Activated T-helper 1 cell treated with anti-CD3 and anti-CD28 coated beads, Interleukin-12 subunit alpha, Interleukin-12 subunit beta, Interleukin-2, Interleukin-4 antibody, amounts not matched to agents 30 ng/mL and 10 ng/mL and 1 ng/mL, durations not matched to agents 14 hours and 24 hours and 36 hours (primary cell): ENCODE measurements at places on chromosomes 5 and 9. TPM values are rescaled to one million over a fixed set of nuclear protein-coding genes. Genes with fewer than 3 reads are reported as not detected.

DNA sequence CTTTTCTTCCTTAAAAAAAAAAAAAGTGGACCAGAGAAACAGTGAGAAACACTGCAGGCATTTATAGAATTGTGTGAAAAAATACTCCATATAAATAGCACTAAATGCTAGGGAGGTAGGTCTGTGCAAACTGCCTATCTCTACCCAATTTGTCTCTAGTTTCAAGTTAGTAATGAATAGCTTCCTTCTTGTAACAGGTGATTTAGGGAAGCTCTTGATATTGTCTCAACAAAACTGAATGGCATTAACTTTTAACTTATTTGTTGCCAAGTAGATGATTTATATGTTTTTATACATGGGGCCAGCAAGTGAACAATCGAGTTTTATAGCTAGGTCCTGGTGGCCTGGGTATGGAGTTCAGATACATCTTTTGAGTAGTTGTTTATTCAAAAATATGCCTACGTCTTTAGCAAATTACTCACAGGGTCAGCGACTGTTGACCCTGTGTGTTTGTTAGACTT, 283.6 kb downstream of the NR3C1 start:
- peak overlapping the region; percentile 54 for H3K27ac ChIP-seq
- no peak for DNase-seq
- H3K36me3 ChIP-seq, result peaks cover 17% of the 10 kb centered on the region
- peaks cover 60% of the 10 kb centered on the region for H3K4me1 ChIP-seq
- H3K27me3 ChIP-seq, result peaks cover 1% of the 10 kb centered on the region

- H3K27ac ChIP-seq, result peak overlapping the region; percentile 76
- H3K36me3 ChIP-seq, result peaks cover 34% of the 10 kb centered on the region
- peaks cover 78% of the 10 kb centered on the region for H3K4me1 ChIP-seq
These were observed 25.1 kb downstream of the RAPGEF1 start for GRCh38 chr9:131714821-131715220.

GRCh38 chr5:132621699-132622098, 36.3 kb upstream of the IL13 start:
- DNase-seq, result no peak
- H3K4me1 ChIP-seq, result peaks cover 21% of the 10 kb centered on the region
- no peak overlapping the region for H3K27ac ChIP-seq
- no peaks in the 10 kb centered on the region for H3K27me3 ChIP-seq
- H3K36me3 ChIP-seq, result peaks cover 53% of the 10 kb centered on the region

DNA sequence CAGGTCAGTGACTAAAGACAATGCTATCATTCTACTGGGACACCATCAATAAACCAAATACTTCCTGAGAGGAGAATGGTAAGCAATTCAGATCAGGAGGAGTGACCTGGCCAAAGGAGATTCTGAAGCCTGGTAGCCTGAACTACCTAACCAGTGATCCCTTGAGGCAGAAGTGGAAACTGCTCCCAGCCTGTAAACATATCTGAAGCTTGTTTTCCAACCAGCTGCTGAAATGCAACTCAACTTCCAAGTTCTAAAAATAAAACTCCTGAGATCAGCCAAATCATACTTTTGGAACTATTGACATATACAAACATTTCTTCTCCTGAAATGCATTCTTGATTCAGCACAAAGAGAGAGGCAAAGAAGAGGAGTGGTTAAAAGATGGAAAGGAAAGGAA, 204.1 kb downstream of the EBF1 start:
- no peak overlapping the region for H3K27ac ChIP-seq
- no peak overlapping the region for H3K4me3 ChIP-seq
- no peaks in the 10 kb centered on the region for H3K36me3 ChIP-seq
- no peak for DNase-seq
- peaks cover 3% of the 10 kb centered on the region for H3K27me3 ChIP-seq
- no peaks in the 10 kb centered on the region for H3K4me1 ChIP-seq

Gene DOK3
- 3.7 and 5.0 TPM in 2 replicates for total RNA-seq
